ENCODE measurements at places on chromosomes 16 and 17.

DNA sequence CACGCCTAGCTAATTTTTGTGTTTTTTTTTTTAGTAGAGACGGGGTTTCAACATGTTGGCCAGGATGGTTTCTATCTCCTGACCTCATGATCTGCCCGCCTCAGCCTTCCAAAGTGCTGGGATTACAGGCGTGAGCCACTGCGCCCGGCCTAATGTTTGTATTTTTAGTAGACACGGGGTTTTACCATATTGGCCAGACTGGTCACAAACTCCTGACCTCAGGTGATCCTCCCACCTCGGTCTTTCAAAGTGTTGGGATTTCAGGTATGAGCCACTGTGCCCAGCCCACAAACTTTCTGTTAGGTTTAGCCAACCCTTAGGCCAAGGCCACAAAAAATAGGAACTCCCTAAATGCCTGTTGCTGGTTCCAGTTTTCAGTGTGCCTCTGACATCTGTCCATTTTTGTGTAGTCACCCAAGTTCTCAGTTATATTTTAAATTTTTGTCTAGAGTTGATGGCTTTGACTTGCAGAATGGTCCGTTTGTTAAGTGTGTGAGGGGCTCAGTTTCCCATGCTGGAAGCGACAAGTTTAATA is 12.7 kb downstream of the CCL16 start:
- DNase-seq, result no peak

DNA sequence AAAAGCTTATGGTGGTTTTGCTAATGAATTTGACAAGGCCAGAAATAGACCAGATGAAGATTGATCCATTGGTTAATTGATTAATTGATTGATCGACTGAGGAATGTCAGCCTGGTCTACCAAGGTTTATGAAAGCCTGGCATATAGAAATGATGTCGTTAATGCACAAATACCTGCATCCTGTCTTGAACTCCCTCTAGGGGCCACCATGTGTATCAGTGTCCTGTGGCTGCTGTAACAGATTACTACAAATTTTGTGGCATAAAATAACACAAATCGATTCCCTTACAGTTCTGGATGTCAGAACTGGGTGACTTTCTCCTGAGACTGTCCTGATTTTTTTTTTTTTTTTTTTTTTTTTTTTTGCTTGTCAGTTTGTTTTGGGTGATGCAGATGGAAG is 553.2 kb downstream of the MAF start:
- no peak for DNase-seq

- DNase-seq, result no peak
Observed at GRCh38 chr17:77207689-77208216, 67.0 kb downstream of the SEC14L1 start.

DNA sequence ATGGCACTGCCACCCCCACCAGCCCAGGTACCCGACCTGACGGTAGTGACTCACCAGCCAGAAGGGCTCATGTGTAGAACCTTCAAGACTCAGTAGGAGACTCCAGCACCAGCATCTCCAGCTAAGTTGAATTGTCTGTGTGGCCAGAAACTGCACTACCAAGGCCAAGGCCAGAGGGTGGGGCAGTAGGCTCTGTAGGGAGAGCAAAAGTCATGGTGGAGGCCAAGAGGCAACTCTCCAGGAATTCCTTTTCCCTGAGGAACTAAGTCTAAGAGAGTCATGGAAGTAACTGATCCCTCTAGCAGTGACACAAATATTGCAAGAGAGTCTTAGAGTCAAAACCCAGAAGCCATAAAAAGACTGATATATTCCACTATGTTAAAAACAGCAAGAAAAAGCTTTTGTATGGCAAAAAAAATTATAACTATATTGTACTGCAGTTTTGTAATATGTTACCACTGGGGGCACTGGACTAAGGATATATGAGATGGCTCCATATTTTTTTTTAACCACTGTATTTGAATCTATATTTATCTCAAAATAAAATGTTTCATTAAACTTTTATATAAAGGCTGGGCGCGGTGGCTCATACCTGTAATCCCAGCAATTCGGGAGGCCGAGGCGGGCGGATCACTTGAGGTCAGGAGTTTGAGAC is 30.2 kb upstream of the GUCY2D start:
- DNase-seq, result no peak

GRCh38 chr17:26792486-26792885 is 501.4 kb upstream of the WSB1 start:
- no peak for DNase-seq

GRCh38 chr17:57504208-57504607 is 240.9 kb downstream of the CCDC182 start:
- DNase-seq, result no peak

- no peak for DNase-seq
Observed at GRCh38 chr17:77512062-77512946, 371.5 kb downstream of the SEC14L1 start.

DNA sequence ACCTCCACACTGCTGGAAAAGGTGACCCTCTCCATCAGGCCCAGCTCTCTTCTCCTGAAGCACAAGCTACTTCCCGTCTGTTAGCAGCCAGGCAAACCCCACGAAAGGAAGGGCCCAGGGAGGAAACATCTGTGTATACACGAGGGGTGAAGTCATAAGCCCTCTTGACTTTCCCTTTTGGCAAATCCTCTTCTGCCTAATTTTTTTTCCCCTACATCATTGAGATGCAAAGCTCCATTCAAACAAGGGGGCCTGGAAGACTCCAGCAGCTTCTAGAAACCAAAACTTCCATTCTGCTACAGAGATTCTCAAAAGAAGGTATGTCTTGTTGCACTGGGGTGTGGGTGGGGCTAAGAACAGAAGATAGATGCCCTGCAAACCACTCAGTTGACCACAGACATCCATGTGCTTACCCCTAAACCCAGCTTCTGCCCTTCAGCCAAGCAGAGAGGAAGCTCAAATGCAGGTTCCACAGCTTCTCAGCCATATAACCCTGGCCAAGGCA is 145.6 kb upstream of the RCVRN start:
- DNase-seq, result no peak

- DNase-seq, result no peak
Observed at GRCh38 chr16:68279726-68280558, 15.6 kb downstream of the SLC7A6 start.

DNA sequence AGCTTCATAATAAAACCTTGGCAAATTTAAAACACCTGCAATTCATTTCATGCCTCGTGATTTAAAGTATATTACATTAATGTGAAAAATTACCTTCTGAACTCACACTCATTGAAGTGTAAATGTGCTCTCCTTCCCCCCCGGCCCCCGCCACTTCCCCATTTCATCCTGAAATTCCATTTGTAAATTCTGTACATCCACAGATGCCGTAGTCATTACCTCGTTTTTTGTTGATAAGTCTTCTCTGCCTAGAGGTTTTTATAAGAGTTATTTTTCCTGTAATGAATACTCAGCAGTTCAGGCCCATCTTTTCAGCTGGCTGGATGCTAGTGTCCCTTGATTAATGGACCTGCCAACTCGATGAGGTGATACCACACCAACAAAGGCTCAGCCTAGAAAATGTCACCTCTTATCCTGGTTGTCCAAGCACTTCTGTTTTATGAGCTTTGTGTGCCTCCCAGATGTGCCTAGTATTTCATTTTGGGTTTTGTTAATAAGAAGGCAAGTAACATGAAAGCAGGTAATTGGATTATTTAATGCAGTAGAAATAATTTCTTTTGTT is 64.8 kb upstream of the KIFC3 start:
- no peak for DNase-seq

- no peak for DNase-seq
Observed at GRCh38 chr17:71494062-71494855, 626.6 kb upstream of the SOX9 start.

DNA sequence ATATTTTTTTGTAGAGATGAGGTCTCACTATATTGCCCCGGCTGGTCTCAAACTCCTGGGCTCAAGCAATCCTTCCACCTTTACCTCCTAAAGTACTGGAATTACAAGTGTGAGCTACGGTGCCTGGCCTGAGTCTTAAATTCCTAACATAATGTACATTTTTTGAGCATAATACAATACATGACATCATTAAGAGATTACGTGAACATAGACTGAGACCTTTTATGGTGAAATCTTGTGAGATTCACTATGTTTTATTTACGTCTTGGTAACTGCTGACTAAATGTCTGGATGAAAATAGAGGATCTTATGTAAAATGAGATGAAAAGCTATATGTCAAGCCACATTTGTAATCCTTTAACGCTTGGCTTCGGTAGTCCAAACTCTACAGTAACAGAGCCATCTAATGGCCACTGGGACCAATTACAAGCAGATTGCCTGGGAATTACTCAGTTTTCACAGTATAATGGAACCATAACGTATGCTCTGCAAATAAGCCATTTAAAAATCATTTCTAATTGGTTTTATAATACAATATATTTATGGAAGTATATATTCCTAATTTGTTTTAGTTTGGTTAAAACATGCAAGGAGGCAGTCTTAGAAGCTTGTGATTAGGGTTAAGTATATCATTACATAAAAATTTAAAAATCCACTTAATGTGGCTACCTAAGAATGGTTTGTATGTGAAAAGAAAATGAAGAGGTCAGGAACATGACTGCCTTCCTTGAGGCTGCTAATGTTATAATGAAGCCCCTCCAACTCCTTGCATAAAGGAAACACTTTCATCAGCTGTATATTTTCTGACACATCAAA is 8.1 kb upstream of the EFCAB13 start:
- DNase-seq, result peak; percentile 71

DNA sequence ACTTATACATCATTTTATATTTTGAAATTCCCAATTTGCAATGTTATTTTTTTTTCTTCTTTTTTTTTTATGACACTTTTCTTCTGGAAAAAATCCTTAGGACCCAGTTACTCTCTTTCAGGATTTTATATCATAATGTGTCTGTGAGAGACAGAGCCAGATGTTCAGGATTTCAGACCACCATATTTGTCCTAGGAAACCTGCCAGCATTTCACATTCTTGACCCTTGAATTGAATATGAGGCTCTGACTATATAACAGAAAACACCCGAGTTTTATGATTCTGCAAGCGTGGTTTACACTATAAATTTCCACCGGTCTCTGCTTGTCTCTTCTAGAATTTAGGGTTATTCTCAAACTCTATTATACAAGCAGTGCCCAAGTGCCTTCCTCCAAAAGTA is 621.0 kb downstream of the WWOX start:
- DNase-seq, result no peak

- DNase-seq, result no peak
Observed at GRCh38 chr16:9378876-9379275, 287.4 kb downstream of the HAPSTR1 start.

- peak; percentile 44 for DNase-seq
Observed at GRCh38 chr17:74493331-74493833, 26.9 kb downstream of the CD300A start.

DNA sequence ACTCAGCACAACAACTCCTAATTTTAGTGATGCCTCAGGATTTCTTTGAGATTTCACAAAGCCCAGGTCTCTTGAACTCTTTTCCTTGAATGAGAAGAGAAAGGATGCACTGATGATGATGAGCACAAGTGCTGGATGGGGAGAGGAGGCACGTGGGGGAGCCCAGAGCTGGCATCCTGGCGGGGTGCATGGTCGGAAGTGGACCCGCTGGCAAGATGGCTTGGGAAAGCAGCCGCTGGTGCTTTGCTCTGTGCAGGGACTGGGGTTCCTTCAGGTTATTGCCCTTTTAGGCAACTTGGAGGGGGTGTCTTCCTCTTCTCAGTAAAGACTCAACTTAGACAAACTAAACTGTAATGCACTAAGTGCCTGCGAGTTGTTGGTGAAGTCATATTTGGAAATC is 22.3 kb downstream of the CALB2 start:
- DNase-seq, result no peak

DNA sequence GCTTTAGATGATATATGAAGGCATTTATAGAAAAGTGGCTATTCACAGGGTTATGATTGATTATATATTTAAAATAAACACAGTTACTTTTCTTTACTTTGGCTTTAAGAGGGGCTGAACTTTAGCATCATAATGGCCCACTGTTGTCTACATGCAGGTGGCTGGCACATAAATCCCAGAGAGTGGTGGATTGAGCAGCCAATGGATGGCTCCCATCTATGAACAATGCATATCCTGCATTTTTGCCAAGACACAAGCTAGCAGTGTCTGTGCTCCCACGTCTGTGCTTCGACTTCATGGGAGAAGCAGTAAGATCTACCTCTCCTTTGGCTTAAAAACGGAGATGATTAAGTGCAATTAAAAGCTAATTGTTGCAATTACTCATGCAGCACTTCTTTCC is 373.2 kb upstream of the CDH11 start:
- no peak for DNase-seq

DNA sequence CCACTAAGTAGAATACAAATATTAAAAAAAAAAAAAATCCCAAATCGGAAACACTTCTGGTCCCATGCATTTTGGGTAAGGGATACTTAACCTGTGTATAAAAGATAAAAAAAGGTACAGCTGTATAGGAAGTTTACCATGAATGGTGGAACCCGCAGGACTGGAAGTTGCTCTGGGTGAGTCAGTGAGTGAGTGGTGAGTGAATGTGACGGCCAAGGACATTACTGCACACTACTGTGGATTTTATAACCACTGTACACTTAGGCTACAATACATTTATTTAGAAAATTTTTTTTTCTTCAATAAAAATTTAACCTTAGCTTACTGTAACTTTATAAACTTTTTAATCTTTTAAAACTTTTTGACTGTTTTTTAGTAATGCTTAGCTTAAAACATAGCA is 71.3 kb upstream of the BCAR1 start:
- no peak for DNase-seq

DNA sequence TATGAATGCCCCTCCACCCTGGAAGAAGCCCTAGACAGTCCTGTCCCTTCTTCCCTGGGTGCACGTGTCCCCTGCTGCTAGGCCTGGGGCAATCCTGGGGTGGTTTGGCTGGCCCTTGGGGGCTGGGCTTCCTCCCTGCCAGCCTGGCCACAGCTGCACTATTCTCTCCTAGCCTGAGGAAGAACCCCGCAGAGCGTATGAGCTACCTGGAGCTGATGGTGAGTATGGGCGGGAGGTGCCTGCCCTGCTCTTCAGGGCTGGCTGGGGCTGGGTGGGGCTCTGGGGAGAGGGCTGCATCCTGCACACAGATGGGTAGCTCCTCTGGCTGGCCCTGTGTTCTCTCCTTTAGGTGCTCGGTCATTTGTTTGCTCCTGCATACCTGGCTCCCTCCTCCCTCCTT is 28.8 kb downstream of the MAP2K3 start:
- no peak for DNase-seq

- no peak for DNase-seq
Observed at GRCh38 chr17:47962901-47963300, 5.2 kb upstream of the PRR15L start.

DNA sequence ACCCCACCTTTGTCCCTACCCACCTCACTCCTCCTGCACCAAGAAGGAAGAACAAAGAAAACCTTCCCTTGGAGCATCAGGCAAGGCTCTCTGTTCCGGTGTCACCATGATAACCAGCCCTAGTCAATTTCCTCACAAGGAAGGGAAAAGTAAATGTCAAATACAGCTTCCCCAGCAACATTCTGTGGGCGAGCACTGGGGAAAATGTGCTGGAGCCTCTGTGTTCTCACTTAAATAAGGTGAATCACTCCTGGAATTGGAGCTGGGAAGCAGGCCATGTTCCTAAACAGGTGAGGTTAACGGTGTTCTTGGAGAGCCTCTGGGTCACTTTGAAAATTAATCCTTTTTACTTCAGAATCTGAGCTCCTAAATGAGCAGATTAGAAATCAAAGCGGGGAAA is 427.9 kb upstream of the ERCC4 start:
- DNase-seq, result no peak

- no peak for DNase-seq
Observed at GRCh38 chr17:45050481-45051059, 862 bp downstream of the DCAKD start.

- DNase-seq, result no peak
Observed at GRCh38 chr16:66366433-66367299, at the start of gene CDH5. CDH5 (plus strand) TSS chr16:66366691; CDS start chr16:66379338, 12,647 bp downstream.

- DNase-seq, result no peak
Observed at GRCh38 chr17:7081341-7082062, 1.5 kb upstream of the CLEC10A start.

GRCh38 chr17:39151943-39152818 is 744 bp upstream of the PLXDC1 start:
- no peak for DNase-seq

Data from COR-L47 (cell line).